Astrocyte (in vitro differentiated cells and primary cell): ENCODE measurements at places on chromosomes 4 and X. TPM values are rescaled to one million over a fixed set of nuclear protein-coding genes. Genes with fewer than 3 reads are reported as not detected.

GRCh38 chr4:176444741-176445140 is 125.0 kb downstream of the SPCS3 start:
- DNase-seq = peak; percentile 88

DNA sequence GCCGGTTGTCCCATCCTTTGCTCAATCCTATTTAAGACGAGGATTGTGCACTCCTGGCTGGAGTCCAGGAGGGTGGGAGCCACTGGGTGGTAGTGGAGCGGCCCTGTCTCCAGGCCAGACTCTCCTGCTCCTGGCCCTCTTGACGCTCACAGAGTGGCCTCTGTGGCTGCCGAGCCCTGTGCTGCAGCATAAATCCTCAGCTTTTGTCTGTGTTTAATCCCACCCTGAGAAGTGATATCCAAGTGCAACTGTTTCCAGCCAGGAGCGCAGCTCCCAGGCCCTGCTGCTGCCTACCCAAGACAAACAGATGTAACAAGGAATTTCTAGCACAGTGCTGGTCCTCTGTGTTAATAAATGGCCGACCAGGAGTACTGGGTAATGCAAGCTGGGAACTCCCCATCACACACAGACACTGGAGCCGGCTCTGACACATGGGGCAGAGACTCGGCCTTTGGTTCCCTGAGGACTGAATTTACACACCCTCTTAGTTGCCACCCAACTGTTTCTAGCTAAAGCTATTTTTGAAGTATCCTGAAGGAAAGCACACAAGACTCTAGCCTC is 85.3 kb downstream of the GATB start:
- DNase-seq = no peak

DNA sequence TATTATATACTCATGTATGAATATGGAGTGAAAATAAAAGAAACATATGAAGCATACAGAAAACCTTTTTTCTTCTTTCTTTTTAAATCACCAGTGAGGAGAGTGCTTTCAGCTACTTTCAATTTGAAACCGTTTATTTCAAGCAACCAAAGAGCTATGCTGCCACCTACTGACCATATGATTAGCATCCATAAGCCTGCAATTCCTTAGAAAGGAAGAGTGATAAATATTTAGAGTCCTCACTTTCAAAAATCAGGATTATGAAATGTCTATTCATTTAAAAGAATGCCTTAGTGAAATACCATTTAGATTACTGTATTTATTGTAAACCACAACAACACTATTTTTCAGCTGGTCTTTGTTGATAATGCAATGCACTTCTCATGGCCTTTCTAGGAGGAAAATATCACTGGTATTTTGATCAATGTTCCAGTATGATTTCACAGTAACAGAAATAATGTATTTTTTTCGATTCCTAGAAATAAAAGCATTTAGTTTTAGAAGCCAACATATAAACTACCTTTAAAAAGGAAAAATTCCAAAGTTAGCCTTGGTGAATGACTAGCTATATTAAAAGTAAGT is 667.6 kb downstream of the PCDH18 start:
- DNase-seq = peak; percentile 52

DNA sequence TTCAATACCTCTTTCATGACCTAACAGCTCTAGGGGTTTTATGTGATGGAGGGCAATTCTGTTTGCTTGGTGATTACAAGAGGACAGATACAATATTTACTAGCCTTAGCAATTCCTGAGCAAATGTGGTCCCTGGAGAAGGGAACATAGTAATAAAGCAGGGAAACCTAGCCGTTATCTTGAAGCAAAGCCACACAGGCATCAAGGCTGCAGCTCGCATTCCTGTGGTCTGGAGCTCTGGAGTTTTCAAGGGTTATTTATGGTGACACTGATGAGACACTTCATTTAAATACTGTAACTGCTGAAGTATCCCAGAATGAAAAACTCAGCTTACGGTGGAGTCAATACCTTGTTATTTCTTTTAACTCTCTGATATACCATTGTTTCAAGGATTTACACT is 66.8 kb downstream of the AFF2 start:
- peak; percentile 82 for DNase-seq

- no peak for DNase-seq
Observed at GRCh38 chr4:117357866-117358265, 272.5 kb upstream of the TRAM1L1 start.

- no peak for DNase-seq
Observed at GRCh38 chr4:172061204-172061603, 248.0 kb downstream of the GALNTL6 start.

- no peak for DNase-seq
Observed at GRCh38 chr4:123497340-123497739, 100.7 kb downstream of the SPRY1 start.

- DNase-seq = no peak
Observed at GRCh38 chrX:57930051-57930450, 19.8 kb upstream of the ZXDA start.

- DNase-seq = no peak
Observed at GRCh38 chrX:8887004-8887403, 85.8 kb upstream of the FAM9A start.

- DNase-seq = peak; percentile 51
Observed at GRCh38 chr4:110020139-110020538, 107.5 kb downstream of the EGF start.

DNA sequence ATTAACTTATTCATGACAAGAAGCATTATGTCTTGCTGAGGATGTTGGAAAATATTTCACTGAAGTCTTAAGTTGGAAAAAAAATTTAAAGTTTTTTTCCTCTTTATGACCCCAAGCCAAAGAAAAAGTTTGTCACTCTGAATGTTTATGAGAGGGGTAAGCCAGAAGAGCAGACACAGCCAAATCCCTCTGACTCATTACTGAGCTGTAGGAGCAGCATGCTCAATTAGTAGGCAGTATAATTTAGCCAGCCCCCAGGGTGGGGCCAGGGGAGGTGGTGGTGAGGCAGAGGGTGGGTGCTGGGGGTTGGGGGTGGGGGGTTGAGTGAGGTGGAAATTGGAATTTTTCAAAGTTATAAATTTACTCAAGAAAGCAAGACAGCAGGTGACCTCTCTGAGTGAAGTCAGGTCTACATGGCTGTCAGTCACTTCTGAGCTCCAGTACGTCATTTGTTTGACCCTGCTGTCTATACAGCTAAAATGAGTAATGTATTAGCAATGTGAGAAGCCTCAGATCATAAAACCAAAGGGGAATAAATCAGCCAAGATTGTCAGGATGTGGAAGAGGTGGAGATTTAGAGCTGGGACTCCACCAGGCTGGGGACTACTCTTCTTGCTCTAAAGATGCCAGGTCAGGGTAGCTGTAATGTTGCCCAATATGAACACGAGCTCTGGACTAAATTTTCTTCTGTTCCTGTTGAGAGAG is 98.8 kb upstream of the NDP start:
- peak; percentile 76 for DNase-seq

DNA sequence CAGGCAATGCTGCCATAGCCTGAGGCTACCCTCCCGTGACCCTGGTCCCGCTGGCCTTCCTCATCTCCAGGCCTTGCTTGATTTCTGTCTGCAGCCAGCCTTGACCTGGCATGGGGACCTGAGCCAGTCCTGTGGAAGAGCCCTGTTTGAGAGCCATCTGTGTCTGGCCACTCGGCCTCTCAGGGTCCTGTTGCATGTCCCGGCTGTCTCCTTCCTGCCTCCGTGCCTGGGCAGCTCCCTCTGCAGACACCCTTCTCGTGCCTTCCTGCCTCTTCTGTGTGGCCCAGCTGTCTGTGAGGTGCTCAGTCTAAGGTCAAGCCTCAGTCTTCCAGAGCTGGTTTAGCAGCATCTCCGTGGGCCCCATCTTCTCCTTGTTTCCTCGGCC is 108.4 kb downstream of the SORCS2 start:
- DNase-seq = no peak

GRCh38 chr4:158163941-158164767 is 8.7 kb downstream of the GASK1B start:
- no peak for DNase-seq

DNA sequence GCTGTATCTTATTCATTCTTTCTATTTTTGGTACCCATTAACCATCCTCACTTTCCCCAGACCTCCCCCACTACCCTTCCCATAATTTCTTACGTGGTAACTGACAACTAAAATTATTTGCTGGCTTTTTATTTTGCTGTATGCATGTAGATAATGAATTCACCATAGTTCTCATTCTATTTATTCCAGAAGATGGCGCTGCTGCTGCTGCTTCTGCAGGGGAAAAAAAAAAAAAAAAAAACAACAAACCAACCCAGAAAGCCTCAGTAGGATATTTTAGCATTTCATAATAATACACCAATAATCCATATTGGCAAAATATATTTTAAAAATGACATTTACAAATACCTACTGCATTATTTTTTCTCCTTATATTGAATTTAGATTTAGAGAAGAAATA is 416.6 kb upstream of the MAGEB18 start:
- DNase-seq = no peak

DNA sequence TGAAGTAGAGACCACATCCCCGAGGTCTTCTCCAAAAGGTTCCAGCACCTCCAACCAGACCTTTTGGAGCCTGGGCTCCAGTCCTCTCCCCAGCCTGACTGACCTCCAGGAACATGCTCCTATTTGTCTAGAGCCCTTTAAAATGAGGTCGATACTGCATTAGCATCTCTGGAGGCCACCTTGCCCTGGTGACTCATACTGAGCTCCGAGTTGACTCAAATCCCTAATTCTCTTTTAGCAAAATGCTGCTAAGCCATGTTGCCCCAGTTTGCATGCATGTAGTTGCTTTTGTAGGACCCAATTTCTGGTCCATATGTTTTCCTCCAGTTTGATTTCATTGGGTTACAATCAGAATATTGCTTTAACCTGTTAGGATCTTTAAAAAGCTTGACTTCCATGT is 43.5 kb upstream of the CITED1 start:
- no peak for DNase-seq

- peak; percentile 59 for DNase-seq
Observed at GRCh38 chr4:41212616-41213203, 1.6 kb downstream of the APBB2 start.

DNA sequence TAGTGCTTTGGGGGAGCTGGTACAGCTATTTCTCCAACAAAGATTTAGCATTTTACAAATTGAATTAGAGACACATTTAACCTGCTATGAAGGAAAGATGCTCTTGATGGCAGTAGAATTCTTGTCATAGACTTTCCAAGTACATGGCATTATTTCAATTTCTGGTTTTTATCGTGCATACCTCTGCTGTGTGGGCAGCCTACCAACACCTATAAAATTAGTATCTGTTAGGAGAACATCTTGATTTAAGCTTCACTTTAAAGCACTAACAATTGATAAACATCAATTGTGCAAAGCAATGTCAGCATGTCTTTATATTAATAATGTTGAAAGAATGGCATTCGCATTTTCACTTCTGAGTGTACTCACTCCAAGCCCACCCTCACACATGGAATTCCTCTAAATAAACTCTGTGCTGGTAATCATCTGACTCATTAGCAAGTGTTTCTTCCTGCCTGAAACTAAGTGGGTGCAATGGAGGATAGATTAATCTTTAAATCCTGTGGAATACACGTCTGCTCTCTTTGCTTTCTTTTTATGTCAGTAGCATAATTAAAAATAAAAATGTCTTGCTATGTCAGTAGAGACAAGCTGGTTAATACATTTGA is 279.8 kb upstream of the MAGEB18 start:
- DNase-seq = no peak

GRCh38 chr4:82467471-82467870 is 37.1 kb downstream of the ENOPH1 start:
- DNase-seq = peak; percentile 4

DNA sequence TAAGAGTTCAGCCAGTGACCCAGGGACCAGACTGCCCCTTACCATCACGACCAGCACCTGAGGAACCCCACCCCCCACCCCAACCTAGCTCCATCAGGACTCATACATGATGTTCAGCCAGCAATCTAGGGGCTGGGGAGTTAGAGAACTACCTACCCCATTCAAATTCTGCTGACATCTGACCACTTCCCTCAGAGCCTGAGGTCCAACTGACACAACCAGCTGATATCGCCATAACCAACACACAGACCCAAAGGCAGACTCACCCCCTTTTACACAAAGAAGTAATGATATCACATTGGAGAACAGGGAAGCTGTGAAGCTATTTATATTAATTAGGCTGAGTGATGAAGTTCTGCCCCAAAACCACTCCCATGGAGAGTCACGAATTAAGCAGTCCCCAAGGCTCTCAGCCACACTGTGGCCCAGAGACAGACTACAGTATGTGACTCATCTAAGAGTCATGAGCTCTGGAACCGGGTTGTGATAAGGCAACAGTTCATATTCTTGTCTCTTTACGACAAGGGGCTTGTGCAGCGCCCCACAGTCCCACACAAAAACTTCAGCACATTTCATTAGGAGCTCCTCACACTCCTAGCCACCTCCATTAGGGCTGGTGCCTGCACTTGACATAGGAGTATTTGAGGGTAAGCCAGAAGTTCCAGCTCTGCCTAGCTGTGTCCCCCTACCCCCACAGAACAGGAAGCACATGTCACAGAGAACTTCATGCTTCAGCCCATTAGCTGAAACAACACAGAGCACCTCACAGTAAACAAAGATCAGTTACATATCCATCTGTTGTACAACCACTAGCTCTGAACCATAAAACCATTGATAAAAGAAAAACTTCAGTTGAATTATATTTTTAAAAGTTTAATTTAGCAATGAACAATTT is 184.7 kb upstream of the ZCCHC13 start:
- DNase-seq = peak; percentile 54

- peak; percentile 22 for DNase-seq
Observed at GRCh38 chrX:50579955-50580354, 109.3 kb upstream of the DGKK start.

DNA sequence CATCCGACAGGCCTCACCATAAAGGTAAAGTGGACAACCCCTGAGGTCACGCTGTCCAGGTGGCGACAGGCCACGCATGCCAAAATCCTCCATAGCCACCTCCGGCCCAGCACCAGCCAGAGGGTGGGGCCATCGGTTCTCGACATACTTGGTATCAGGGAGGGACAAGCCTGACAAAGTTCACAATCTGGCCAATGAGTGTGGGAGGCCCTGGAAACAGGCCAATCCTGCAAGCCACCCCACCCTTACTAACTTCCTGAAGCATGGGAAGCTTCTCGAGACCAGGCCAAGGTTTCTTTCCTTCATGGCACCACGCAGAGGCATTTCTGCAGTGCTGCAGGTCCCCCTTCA is 73.8 kb downstream of the MTMR1 start:
- no peak for DNase-seq

- peak; percentile 72 for DNase-seq
Observed at GRCh38 chrX:38347136-38347535, 5.3 kb upstream of the OTC start.

DNA sequence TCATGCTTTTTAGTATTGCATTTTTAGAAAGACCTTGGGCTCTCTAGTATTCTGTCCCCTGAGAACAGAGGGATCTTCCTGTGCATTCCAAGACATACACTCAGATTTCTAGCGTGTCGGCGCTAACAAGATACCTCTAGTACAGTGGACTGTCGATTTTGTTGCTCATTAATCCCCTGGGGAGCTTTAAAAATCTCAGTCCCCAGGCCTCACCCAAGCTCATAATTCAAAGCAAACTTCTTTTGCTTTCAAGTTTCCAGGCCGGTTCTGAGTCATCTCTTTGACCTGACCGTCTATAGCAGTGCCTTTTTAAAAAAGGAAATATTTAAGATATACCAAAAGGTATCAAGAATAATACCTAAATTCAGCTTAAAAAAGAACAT is 137.0 kb downstream of the AMMECR1 start:
- DNase-seq = peak; percentile 49

MRFAP1 gene
- 258 and 278 TPM in 2 replicates for total RNA-seq

RGN gene
- not detected in 2 replicates for total RNA-seq

SPANXA2 gene
- total RNA-seq = not detected in 2 replicates

WDR17 gene
- total RNA-seq = 1.8 and 2.0 TPM in 2 replicates

SHROOM3 gene
- 50.9 and 64.6 TPM in 2 replicates for total RNA-seq

RTL9 gene
- total RNA-seq = 0.91 and 0.94 TPM in 2 replicates

PAGE1 gene
- total RNA-seq = not detected in 2 replicates

BEX1 gene
- total RNA-seq = 15.5 and 16.6 TPM in 2 replicates

NRK gene
- 18.3 and 20.1 TPM in 2 replicates for total RNA-seq

ATP8A1 gene
- 2.9 TPM in 2 replicates for total RNA-seq

SPANXN5 gene
- not detected in 2 replicates for total RNA-seq

USP26 gene
- not detected in 2 replicates for total RNA-seq
